ENCODE measurements at places on chromosomes 13 and 19. TPM values are rescaled to one million over a fixed set of nuclear protein-coding genes. Genes with fewer than 3 reads are reported as not detected.

Gene LYL1
- total RNA-seq: 0.36 TPM

Gene KCNN1
- total RNA-seq: not detected

Gene CAPS
- 2.6 TPM for total RNA-seq

Gene YIPF2
- total RNA-seq: 90.4 TPM

Gene FUT3
- total RNA-seq: not detected

Gene SIGLEC11
- total RNA-seq: not detected

Gene FBXO17
- total RNA-seq: 26.2 TPM
